ENCODE measurements at places on chromosomes 13 and 19.

GRCh38 chr19:54507824-54508223 lies 5.2 kb downstream of the LAIR2 start:
- DNase-seq = no peak

- DNase-seq = no peak
Measured at GRCh38 chr19:1512671-1513498, at the start of gene ADAMTSL5. TSS of gene ADAMTSL5 (minus strand) at chr19:1513019. CDS start at chr19:1510943, 2,076 bp downstream.

DNA sequence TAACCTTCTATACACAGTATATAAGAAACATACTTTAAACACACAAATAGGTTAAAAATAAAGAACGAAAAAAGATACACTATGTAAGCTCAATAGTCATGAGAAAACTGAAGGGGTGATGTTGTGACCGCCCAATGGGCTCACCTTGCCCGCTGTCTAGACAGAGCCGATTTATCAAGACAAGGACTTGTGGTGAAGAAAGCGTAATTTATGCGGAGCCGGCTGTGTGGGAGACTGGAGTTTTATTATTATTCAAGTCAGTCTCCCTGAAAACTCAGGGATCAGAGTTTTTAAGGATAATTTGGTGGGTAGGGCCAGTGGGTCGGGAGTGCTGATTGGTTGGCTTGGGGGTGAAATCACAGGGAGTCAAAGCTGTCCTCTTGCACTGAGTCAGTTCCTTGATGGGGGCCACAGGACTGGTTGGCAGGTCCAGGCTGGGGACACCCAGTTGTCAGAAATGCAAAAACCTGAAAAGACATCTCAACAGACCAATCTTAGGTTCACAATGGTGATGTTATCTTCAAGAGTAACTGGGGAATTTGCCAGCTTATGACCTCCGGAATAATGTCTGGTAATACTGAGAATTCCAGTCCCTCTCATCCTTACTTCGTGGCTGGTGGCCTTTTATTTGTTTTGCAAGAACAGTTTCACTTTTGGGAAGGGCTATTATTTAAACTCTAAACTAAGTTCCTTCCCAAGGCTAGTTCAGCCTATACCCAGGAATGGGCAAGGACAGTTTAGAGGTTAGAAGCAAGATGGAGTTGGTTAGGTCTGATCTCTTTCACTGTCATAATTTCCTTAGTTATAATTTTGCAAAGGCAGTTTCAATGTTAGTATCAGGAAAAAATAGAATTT lies 96.6 kb downstream of the UBL3 start:
- no peak for DNase-seq

- no peak for DNase-seq
Measured at GRCh38 chr19:34577531-34578101, 96.1 kb downstream of the WTIP start.

GRCh38 chr13:41837629-41838028 lies 123.3 kb downstream of the VWA8 start:
- no peak for DNase-seq
